ENCODE measurements at places on chromosomes 2 and 18.

DNA sequence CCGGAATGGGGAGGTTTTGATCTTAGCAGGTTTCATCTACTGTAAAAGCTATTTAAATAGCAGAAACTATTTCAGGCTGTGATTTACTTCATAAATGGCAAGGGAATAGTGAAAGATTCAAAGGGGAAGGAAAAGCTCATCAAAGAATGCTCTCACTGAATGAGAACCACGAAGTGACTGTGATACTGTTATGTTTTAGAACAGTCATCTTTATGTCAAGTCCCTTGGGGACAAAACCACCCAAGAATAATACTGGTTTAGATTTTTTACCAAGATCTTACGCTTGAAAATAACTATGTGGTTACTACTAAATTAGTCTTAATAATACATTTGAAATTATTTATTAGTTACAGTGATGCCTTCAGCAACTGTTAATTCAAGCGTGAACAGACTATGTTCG, 28.1 kb downstream of the FARSB start:
- no peak for DNase-seq

- DNase-seq: no peak
Measured at GRCh38 chr2:42562474-42563144, 5.8 kb upstream of the MTA3 start.

DNA sequence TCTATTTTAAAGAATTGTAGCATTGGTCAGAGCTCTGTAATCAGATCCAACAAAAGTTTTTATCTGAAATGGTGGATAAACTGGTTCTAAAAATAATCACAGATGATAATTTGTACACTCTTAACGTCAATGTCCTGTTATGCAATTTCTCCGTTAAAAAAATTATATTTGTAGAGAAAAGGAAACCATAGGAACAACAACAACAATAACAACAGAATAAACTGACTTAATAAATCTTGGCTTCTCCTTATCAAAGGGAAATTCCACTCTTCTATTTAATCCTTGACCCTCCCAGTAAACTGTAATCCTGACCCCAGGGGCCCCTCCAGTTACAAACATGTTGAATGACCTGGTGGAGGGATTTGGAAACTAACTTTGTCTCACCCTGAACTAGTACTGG, 78.6 kb upstream of the ZFP36L2 start:
- no peak for DNase-seq

DNA sequence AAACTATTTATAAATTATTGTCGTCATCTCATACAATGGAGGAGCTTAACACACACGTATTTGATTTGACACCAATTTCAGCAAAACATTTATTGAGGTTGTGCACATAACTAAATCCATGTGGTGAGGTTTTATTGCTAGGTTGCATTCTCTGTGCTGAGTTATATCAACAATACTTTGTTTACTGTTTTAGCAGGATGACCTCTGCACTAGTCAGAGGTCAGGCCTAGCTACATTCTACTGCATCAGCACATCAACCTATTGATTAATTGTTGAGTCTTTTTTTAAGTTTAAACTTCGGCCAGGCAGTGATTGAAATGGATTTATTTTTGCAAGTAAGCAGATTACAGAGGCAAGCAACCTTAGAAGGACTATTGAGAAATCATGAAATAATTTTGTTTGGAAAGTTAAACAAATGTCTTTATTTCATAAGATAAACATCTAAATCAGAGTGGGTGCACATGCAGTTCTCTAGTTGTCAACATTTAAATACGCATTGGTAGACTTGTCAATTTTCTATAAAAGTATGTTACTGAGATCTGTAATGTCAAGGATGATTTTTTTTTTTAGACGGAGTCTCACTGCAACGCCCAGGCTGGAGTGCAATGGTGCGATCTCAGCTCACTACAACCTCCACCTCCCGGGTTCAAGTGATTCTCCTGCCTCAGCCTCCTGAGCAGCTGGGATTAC, 75.2 kb upstream of the CD28 start:
- no peak for DNase-seq

- DNase-seq: no peak
Measured at GRCh38 chr2:192288295-192288694, 93.6 kb upstream of the TMEFF2 start.

- no peak for DNase-seq
Measured at GRCh38 chr2:19036091-19036490, 322.3 kb downstream of the OSR1 start.

DNA sequence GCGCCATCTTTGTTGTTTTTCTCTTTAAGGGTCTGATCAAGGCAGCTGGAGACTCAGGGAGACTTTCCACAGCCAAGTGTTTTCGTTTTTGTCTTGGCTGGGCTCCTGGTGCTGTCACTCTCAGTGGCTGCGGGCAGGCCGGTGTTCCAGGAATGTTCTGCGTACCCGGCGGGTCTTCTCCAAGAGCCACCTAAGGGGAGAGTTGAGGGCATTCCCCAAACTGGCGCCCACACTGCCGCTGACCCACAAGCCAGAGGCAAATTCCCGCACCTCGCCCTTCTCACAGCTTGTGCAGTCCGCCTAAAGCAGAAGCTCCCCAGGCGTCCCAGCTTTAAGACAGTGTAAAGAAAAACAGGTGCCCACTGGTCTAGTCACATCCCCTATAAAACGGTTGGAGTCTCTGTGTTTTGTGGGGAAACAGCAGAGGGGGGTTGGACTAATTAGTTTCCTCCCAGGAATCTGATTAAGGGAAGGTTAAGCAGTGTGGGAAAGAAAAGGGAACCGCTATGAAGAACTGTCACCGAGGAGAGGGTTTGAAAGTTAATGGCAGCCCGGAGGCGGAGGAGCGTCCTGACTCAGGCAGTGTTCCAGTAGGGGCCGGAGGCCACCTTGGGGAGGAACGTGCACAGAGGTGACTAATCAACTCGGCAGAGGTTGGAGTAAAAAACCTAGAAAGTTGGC, 224.5 kb downstream of the SLC4A3 start:
- DNase-seq: no peak

DNA sequence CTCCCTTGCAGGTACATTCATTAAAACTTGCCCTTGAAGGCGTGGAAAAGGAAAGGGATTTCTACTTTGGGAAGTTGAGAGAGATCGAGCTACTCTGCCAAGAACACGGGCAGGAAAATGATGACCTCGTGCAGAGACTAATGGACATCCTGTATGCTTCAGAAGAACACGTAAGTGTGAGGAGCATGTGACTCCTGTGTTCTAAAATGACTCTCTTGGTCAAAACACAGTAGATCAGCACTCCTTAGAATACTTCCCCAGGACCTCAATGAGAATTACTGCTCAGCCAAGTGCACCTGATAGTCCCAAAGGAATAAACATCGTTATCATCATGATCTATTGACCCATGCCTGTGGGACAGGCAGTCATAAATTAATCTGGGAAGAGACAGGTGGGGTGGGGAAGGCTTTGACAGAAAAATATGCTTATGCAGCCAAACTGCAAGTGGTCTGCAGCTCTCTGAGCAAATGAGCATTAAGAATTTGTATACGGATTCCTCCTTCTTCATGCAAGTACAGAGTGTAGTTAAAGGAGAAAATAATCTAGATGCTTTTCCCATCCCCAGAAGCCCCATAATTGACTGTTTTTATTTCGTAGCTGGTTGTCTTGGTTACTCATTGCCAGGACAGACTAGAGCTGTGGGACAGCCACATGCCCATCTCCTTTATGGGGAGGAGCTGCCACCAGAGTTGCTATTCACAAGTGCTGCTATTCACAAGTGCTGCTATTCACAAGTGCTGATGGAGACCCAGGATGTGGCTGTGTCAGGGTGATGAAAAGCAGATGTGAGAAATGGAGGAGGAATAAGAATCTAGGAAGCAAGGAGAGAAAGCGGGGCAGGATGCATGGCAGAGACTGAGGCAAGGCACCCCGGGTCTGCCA, 91.0 kb downstream of the MAPRE2 start:
- no peak for DNase-seq

DNA sequence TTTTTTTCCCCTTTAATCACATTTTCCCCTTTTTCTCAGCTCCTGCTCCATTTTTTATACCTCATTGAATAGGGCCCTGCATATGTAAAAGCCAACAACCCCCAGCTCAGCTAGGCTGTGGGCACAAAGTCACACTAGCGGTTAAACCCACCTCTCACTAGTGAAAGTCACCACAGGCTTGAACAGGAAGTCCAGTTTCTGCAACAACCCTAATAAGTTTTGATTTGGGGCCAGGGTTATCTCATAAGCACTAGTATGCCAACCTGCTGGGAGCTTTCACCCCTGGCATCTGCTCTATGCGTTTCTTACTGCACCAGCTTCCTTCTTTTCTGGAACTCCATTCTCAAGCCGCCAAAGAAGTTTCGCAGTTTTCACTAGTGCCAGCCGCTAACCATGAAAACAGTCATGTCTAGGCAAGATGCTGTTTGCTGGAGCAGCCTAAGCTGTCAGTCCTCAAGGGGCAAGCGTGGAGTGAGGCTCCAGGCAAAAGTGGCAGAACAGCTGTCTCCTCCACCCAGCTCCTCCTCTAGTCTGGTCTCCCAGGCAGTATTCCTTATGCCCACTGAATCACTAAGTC, 197.0 kb upstream of the MEIS1 start:
- no peak for DNase-seq

- no peak for DNase-seq
Measured at GRCh38 chr18:13147130-13147529, 71.4 kb upstream of the LDLRAD4 start.

DNA sequence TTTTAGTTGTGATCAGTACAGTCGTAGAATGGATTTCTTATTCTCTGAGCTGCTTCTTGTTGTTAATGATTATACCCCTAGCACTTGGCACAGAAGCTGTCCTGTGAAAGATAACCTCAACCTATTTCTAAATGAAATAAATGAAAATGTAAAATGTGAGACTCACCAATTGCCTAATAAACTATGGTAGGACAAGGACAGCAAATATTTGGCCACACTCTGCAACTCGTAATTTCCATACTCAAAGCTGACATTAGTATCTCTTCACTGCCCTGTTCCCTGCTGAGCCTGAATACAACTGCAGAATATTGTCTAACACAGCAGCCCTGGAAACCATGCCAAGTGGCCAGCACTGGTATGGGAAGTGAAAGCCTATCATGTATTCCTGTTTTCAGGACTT, 34.5 kb downstream of the TMEM182 start:
- no peak for DNase-seq

GRCh38 chr2:113324684-113325160, 46.0 kb upstream of the PAX8 start:
- peak; percentile 2 for DNase-seq

GRCh38 chr2:240951045-240951594, 45.0 kb downstream of the CROCC2 start:
- no peak for DNase-seq

- no peak for DNase-seq
Measured at GRCh38 chr2:234974501-234975385, 22.9 kb downstream of the SH3BP4 start.

DNA sequence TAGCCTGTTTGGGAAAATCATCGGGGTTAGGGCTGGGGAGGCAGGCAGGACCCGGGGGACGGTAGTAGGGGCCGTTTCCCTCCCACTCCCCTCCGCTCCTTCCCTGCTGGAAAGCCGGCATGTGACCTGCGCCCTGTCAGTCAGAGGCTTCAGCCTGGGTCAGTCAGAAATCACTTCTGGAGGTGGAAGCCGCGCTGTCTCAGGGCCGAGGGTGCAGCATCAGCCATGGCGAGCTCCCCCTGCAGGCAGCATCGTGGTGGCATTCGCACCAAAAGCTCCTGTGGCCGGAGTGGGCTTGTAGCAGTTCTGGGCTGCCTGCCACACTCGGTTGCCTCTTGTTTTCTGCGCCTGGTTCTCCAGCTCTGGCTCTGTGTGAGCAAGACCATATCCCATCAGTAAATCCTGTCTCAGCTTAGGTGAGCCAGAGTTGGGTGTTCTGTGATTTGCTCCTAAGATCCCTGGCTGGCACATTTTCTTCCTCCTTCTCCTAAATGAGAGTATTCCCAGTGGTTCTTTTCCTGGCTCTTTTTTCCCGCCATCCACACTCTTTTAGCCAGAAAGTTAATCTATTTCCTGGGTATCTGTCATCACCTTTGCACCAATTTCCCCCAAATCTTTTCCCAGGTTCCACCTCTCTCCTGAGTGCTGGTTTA, 123.9 kb upstream of the CD302 start:
- DNase-seq: peak; percentile 46

GRCh38 chr2:88310787-88311186, 140.6 kb downstream of the THNSL2 start:
- no peak for DNase-seq

DNA sequence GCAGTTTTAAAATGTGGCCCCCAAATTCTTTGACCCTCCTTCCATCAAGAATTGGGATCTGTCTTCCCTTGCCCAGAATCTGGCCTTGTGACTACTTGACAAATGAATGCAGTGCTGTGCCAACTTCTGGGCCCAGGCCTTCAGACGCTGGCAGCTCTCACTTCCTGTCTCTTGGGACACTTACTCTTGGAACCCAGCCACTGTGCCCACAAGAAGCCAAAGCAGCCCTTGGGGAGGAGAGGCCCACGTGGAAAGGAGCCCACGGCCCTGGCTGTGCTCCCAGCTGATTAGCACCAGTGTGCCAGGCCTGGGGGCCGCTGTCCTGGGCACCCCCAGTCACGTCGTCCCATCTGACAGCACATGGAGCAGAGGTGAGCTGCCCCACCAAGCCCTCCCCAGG, 56.6 kb downstream of the RPL37A start:
- no peak for DNase-seq

DNA sequence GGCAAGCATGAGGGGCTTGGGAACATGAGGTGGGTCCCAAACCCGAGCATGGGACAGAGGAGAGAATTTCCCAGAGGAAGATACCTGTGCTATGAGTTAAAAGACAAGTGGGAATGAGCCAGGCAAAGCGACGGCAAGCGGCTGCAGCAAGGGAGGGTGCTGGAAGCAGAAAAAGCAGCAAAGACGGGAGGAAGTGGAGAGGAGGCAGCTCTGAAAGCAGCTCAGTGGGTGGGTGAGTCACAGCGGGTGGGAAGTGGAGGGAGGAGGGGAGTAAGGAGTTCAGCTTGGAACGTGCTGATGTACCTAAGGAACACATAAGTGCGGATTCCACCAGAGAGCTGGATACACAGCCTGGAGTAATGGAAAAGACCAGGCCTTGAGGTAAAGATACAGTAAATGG, 41.4 kb downstream of the THUMPD2 start:
- no peak for DNase-seq

DNA sequence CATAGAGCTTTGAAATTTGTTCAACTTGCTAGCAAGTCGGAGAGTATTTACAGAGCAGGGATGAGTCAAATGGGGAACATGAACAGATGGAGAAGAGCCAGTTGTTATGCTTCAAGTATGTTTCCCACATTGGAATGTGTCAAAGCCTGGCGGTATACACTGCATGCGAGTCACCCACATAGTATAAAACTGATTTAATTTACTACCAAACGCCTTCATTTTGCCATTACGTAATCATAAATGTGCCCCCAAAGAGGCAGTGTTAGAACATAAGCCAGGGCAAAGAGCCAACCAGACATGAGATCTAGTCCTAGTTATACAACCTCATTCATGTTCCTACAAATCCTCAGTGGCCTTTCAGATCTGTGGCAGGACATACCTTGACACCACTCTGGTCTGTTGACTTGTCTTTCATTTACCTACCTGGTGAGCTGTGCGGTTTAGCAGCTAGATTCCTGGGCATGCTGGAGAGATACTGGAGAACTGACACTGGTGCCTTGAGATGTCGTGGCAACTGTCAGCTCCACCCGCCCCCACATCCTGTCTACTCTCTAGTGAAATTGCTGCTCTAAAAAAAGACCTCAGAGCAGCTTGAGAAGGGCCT, 21.7 kb upstream of the NRP2 start:
- no peak for DNase-seq

- no peak for DNase-seq
Measured at GRCh38 chr18:7273301-7273921, 42.5 kb downstream of the LRRC30 start.

GRCh38 chr2:17148407-17149145, 369.7 kb downstream of the RAD51AP2 start:
- DNase-seq: no peak
